ENCODE measurements at places on chromosomes 3 and 15.

GRCh38 chr3:143806038-143806437 lies 42.2 kb downstream of the SLC9A9 start:
- DNase-seq: no peak

DNA sequence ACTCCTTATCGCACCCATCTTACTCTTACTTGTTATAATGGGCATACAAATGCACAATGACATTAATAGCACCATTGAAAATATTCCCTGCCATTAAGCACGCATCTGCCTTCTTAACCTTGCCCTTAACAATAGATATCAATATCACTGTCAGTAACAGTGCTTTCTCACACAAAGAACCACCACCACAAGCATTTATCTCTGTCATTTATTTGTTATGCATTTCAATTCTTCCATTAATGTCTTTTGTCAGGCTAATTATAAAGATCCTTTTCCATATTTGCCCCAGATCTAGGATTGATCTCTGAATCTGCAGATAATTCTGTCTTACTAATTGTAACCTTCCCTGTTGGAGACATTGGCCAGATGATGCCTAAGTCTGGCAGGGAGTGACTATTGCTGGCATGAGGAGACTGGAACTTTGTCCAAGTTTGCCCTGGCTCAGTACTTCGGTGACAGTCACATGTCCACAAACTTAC lies 419.6 kb upstream of the TGFBR2 start:
- DNase-seq: no peak

GRCh38 chr15:45891766-45892165 lies 256.9 kb downstream of the SQOR start:
- DNase-seq: no peak

GRCh38 chr3:51392355-51393133 lies 1.5 kb downstream of the RBM15B start:
- no peak for DNase-seq

GRCh38 chr3:51675201-51675611 lies 4.2 kb downstream of the TEX264 start:
- no peak for DNase-seq

DNA sequence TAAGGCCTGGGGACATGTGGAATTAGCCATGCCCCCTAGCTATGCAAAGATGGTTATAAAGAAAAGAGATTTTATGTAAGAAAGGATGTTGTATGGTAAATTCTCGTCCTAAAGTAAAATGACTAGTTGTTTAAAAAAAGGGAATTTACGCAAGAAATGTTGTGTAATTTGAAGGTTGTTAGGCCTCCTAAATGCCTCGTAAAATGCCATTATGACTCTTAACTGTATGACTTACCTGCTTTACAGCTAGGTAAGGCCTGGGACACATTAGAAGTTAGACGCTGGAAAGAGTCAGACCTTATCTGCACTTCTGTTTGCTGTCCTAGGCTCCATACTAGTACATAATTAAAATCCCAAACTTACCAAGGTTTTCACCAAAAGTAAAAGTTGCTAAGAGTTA lies 17.5 kb upstream of the HHATL start:
- no peak for DNase-seq

- no peak for DNase-seq
These were observed 328.3 kb upstream of the AGTR1 start for GRCh38 chr3:148369381-148369780.

- DNase-seq: peak; percentile 84
These were observed 492 bp downstream of the MORF4L1 start for GRCh38 chr15:78872972-78873792.

GRCh38 chr3:31213869-31214486 lies 318.7 kb upstream of the STT3B start:
- no peak for DNase-seq

GRCh38 chr3:76132154-76132470 lies 346.8 kb upstream of the ZNF717 start:
- no peak for DNase-seq

- DNase-seq: no peak
These were observed 68.0 kb upstream of the ARL8B start for GRCh38 chr3:5054098-5054497.

DNA sequence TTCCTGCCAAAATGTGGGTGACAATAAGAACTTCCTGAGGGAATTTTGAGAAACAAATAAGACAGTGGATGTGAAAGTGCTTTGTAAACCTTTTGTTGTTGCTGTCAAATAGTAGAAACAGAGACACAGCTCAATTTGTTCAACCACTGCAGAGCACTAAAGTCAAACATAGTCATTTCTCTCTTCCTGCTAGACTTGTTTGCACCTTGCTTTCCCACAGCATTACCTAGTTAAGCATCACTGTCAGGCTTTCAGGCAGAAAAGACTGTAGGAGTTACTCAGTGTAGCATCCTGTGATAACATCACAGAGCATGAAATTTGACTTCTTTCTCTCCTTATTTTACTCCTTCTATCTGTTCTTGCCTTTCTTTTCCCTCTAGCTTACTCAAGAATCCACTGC lies 27.1 kb downstream of the SLC12A1 start:
- no peak for DNase-seq

Data from liver (tissue), 10 donors.